ENCODE measurements at places on chromosomes 3 and 15.

DNA sequence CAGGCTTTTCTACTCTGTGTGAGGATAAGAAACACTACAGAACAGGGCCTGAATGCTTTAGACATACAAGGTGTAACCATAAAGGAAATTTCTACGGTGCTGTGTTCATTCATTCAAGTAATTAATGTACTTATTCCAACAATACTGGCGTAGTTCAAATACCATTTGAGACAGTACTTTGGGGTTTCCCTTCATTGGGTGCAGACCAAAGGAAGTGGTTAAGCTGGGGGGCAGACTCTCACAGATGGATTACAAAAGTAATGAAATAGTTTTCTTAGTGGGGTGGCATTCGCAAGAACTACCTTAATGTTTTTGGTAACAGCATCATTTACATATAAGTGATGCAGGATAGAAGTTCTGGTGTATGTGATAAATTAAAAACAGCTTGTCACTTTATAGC, 65.9 kb downstream of the BTD start:
- no peak for DNase-seq

- no peak for DNase-seq
These were observed 20.1 kb upstream of the PLSCR5 start for GRCh38 chr3:146625186-146625775.

- no peak for DNase-seq
These were observed 2.2 kb upstream of the IL17RC start for GRCh38 chr3:9914559-9915253.

DNA sequence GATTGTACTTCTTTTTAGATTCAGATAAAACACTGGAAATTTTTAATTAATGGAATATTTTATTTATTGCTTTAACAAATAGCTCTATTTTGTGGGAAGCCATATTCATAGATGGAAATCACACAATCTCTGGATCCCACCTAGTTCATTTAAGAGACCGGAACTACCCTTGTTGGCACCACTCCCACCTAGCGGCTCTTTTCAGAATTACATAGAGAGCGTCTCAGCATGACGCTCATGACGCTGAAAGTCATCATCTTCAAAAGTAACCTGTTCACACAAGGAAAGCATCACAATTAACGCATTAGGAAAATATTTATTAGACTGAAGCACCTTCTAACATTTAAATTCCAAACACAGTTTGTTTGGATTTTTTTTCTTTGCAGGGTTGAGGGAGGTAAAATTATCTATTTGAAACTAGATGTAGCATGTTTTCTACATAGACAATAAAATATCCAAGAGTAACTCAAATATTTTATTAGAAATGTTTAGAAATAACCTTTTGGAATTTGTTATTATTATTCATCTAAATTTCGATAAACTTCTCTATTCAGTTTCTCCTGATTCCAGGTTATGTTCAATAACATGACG, 214.9 kb upstream of the ARRDC4 start:
- no peak for DNase-seq

DNA sequence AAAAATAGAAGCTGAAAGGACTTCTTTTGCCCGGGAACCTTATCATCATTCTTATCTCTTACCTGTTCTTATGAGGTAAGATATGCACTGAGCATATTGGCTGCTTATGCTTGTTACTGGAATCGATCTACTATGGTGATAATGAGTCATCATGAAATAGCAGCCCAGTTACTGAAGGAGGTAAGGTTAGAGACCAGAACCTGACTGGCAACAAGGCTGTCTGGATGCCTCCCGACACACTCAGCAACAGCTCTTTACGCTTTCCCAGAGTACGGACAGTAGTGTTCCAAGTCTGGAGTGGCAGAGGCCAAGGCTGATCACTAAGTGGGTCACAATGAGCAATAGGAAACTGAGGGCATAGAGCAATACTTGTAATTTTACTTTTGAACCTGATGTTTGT, 314.1 kb downstream of the NLGN1 start:
- DNase-seq, result no peak

GRCh38 chr3:155188031-155188430, 105.5 kb downstream of the STRIT1 start:
- DNase-seq, result no peak

- DNase-seq, result no peak
These were observed 38.0 kb downstream of the WNT7A start for GRCh38 chr3:13841826-13842225.

- DNase-seq, result no peak
These were observed 10.3 kb upstream of the MUSTN1 start for GRCh38 chr3:52845157-52845556.

DNA sequence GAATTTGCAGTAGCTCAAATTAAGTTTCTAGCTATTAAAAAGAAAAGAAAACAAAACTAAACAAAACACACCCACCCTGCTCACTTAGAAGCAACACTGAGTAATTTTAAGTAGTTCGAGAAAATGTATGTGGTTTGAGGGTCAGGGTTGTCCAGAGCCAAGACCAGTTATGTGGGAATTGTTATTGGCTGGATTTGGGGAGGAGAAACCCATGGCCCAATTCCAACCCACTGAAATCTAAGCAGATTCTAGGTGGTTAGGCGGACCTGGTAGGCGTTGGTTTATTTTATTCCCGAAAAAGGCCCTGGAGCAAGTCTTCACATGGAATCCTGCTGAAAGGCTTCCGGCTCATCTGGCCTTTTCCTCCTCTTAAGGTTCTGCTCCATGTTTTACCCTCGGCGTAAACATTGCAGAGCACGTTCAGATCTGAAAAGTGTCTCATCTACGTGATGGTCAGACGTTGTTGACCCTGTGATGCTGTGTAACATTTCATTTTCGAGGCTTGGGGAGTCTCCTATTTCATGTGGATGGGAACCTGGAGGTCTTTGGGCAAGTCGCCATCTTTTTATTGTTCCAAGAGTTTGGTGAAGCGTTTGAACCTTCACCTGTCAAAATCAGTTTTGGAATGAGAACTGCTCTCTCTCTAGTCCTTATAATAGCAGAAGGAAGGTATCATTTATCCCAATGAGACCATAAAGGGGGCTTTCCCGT, 64.0 kb downstream of the FLNB start:
- DNase-seq, result no peak

- no peak for DNase-seq
These were observed 30.7 kb downstream of the DENND4A start for GRCh38 chr15:65761210-65761926.

GRCh38 chr3:123821920-123822319, 62.2 kb downstream of the MYLK start:
- DNase-seq, result no peak

DNA sequence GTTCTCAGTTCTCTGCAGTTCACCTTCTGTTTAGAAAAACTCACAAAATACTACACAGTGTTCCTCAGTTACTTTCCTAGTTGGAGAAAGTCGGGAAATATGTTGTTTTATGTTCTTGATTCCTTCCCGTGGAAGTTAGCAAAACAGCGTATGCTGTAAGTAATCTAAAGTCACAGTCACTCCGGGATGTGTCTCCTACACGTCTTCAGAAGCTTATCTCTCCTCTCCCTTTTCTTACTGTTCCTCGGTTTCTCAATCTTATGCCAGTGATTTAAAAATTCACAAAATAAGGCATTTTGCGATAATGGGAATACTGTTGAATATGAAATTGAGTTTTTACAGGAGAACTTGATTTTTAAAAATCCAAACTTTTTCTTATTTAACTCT, 1.7 kb downstream of the HEG1 start:
- DNase-seq, result no peak

- DNase-seq, result no peak
These were observed 533.1 kb upstream of the NAALADL2 start for GRCh38 chr3:174325834-174326700.

Measured in stimulated activated CD8-positive, alpha-beta memory T cell treated with anti-CD3 and anti-CD28 coated beads, Interleukin-2, amount 100 ng/mL, for 48 hours (primary cell).